ENCODE measurements at places on chromosomes 6 and 20.

- no peaks in the 10 kb centered on the region for H3K27me3 ChIP-seq
- no peak for DNase-seq
- no peak overlapping the region for H3K4me3 ChIP-seq
- no peaks in the 10 kb centered on the region for H3K4me1 ChIP-seq
- H3K36me3 ChIP-seq, result no peaks in the 10 kb centered on the region
Observed at GRCh38 chr20:14643146-14643545, 305.7 kb upstream of the FLRT3 start.

DNA sequence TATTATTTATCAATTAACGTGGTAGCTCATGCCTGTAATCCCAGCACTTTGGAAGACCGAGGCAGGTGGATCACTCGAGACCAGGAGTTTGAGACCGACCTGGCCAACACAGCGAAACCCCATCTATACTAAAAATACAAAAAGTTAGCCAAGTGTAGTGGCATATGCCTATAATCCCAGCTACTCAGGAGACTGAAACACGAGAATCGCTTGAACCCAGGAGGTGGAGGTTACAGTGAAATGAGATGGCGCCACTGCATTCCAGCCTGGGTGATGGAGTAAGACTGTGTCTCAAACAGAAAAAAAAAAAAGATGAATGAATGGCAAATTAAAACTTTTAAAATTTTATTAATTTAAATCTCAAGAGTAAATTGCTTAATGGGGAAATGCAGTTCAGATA lies 299.6 kb downstream of the CLVS2 start:
- H3K4me1 ChIP-seq, result no peaks in the 10 kb centered on the region
- no peaks in the 10 kb centered on the region for H3K36me3 ChIP-seq
- no peak overlapping the region for H3K27ac ChIP-seq
- no peak for DNase-seq
- no peak overlapping the region for H3K4me3 ChIP-seq

DNA sequence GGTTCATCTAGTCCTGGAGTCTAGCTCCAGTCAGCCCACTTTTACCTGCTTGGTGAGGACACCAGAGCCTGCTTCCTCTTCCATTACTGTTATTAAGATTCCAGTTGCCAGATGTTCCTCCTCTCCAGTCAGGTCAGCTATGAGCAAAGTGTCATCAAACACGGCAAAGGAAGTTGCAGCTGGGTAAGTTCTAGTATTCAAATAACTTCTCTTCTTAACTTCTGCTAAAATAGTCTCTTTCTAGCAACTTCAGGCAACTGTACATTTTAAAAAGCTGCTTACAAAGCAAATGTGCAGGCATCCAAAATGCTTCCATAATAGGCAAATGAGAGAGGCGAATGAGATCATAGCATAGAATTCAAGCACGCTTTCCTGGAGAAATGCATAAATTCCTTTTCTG lies 18.4 kb upstream of the MRPS18A start:
- no peaks in the 10 kb centered on the region for H3K4me1 ChIP-seq
- no peaks in the 10 kb centered on the region for H3K36me3 ChIP-seq
- no peak overlapping the region for H3K27ac ChIP-seq
- H3K4me3 ChIP-seq, result no peak overlapping the region

GRCh38 chr6:1368940-1369339 lies 20.4 kb upstream of the FOXF2 start:
- no peaks in the 10 kb centered on the region for H3K27me3 ChIP-seq
- no peak overlapping the region for H3K4me3 ChIP-seq
- no peaks in the 10 kb centered on the region for H3K4me1 ChIP-seq
- no peak for DNase-seq
- H3K36me3 ChIP-seq, result no peaks in the 10 kb centered on the region

- no peaks in the 10 kb centered on the region for H3K27me3 ChIP-seq
- no peak overlapping the region for H3K4me3 ChIP-seq
- no peak overlapping the region for H3K27ac ChIP-seq
- no peaks in the 10 kb centered on the region for H3K4me1 ChIP-seq
Observed at GRCh38 chr6:142222022-142222421, 75.0 kb downstream of the VTA1 start.

DNA sequence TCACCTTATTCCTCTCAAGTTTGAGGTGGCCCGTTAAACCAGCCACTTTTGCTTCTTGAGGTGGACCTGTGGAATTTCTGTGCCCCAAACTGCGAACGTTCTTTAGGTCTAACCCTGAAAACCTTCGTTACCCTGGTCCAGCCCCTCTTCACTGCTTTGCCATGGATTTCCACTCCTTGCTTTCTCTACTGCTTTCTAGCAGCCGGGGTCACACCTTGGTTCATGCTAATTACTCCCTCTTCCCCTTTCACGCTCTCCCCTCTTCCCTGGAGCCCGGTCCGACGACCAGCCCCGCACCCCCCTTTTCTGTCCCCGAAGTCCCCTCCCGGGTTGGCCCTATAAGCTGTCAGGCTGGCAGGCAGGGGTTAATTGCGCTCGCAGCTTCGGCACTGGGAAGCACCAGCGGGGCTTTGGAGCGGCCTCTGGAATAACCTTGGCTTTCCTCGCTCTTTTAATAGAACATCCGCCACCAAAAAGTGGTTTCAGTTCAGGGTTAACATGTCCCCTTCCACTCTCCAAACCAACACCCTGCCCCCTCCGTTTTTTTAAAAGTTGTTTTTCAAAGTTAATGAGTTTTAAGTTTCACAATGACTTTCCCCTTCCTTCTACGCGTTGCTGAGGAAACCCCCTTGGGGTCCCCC lies 1.4 kb upstream of the HIVEP1 start:
- H3K4me3 ChIP-seq, result peak overlapping the region; percentile 66
- no peaks in the 10 kb centered on the region for H3K4me1 ChIP-seq
- H3K27me3 ChIP-seq, result no peaks in the 10 kb centered on the region
- peaks cover 5% of the 10 kb centered on the region for H3K36me3 ChIP-seq

DNA sequence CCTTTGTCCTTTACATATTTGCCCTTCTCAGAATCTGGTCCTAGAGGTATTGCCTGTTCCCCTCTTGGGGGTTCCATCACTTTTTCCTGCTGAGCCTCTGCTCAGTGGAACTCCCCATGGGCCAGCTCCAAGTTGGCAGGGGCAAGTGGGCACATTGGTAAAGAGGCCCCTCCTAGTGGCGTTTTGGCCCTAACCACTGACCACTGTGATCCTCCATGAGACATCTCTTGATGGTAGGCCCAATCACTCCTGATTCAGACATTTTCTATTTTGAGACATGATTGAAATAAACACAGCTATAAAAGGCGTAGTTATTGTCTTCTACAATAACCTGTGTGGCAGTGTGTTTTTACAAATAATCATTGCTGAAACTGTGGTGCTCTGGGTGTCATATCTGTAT lies 83.0 kb downstream of the RREB1 start:
- H3K36me3 ChIP-seq, result peaks cover 53% of the 10 kb centered on the region
- no peaks in the 10 kb centered on the region for H3K4me1 ChIP-seq
- no peak overlapping the region for H3K27ac ChIP-seq
- no peak overlapping the region for H3K4me3 ChIP-seq
- no peak for DNase-seq

GRCh38 chr6:3861424-3861823 lies 12.3 kb downstream of the FAM50B start:
- no peaks in the 10 kb centered on the region for H3K27me3 ChIP-seq
- peaks cover 12% of the 10 kb centered on the region for H3K4me1 ChIP-seq
- DNase-seq, result no peak
- H3K27ac ChIP-seq, result no peak overlapping the region

DNA sequence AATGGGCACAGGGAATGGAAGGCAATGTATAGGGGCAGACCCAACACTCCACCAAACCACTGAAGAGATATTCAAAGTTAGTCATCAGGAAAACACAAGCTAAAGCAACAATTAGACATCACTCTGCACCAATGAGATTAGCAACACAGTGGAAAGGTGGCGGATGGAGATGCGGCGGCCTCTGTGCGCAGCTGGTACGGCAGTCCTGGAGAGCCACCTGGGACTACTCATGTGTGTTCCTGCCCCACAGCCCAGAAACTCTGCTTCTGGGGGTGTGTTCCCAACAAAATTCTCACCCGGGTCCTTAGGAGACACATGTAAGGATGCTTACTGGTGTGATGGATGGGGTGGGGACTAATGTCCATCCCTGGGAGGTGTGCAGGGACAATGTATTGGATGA lies 82.4 kb downstream of the DHX35 start:
- H3K36me3 ChIP-seq, result peaks cover 7% of the 10 kb centered on the region
- no peak overlapping the region for H3K27ac ChIP-seq
- no peak overlapping the region for H3K4me3 ChIP-seq
- H3K4me1 ChIP-seq, result peaks cover 3% of the 10 kb centered on the region

- no peak overlapping the region for H3K4me3 ChIP-seq
- H3K36me3 ChIP-seq, result no peaks in the 10 kb centered on the region
- no peak overlapping the region for H3K27ac ChIP-seq
- DNase-seq, result no peak
Observed at GRCh38 chr20:10540636-10541493, 105.8 kb downstream of the SLX4IP start.

- H3K4me1 ChIP-seq, result no peaks in the 10 kb centered on the region
- H3K36me3 ChIP-seq, result no peaks in the 10 kb centered on the region
- DNase-seq, result peak; percentile 65
- H3K27ac ChIP-seq, result peak overlapping the region; percentile 75
- H3K4me3 ChIP-seq, result no peak overlapping the region
Observed at GRCh38 chr6:11833626-11834592, 55.3 kb upstream of the ADTRP start.

- H3K27ac ChIP-seq, result no peak overlapping the region
- no peak for DNase-seq
- H3K27me3 ChIP-seq, result no peaks in the 10 kb centered on the region
- H3K36me3 ChIP-seq, result no peaks in the 10 kb centered on the region
- no peak overlapping the region for H3K4me3 ChIP-seq
Observed at GRCh38 chr6:11974089-11974488, 38.0 kb upstream of the HIVEP1 start.

GRCh38 chr6:4253604-4254231 lies 118.3 kb upstream of the ECI2 start:
- DNase-seq, result no peak
- H3K4me3 ChIP-seq, result no peak overlapping the region
- H3K36me3 ChIP-seq, result no peaks in the 10 kb centered on the region
- H3K27me3 ChIP-seq, result no peaks in the 10 kb centered on the region
- no peak overlapping the region for H3K27ac ChIP-seq
- no peaks in the 10 kb centered on the region for H3K4me1 ChIP-seq

DNA sequence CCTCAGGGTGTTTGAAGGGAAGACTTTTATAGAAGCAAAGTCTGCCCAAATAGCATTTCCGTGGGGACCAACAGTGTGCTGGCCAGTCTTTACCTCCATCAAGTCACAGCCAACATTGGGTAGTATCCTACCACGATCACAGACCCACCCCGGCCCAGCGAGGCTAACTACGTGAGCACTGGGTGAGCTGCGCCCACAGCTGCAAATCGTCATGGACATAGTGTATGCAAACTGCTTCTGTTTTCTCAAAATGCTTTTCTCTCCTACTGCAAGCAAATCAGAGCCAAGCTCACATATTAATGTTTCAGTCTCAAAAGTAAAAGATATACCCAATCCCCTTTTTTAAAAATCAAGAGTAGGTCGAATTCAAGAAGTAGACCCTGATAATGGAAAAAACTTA lies 592.8 kb upstream of the CDH4 start:
- no peaks in the 10 kb centered on the region for H3K36me3 ChIP-seq
- no peak overlapping the region for H3K4me3 ChIP-seq
- H3K27me3 ChIP-seq, result no peaks in the 10 kb centered on the region
- H3K27ac ChIP-seq, result no peak overlapping the region

- H3K36me3 ChIP-seq, result no peaks in the 10 kb centered on the region
- H3K4me1 ChIP-seq, result no peaks in the 10 kb centered on the region
- DNase-seq, result no peak
- H3K4me3 ChIP-seq, result no peak overlapping the region
Observed at GRCh38 chr6:162177746-162178145, 549.8 kb downstream of the PRKN start.

- no peak overlapping the region for H3K4me3 ChIP-seq
- DNase-seq, result no peak
- no peaks in the 10 kb centered on the region for H3K27me3 ChIP-seq
- H3K36me3 ChIP-seq, result peaks cover 40% of the 10 kb centered on the region
- no peak overlapping the region for H3K27ac ChIP-seq
Observed at GRCh38 chr6:137883400-137884148, 16.5 kb downstream of the TNFAIP3 start.

- H3K4me3 ChIP-seq, result no peak overlapping the region
- no peaks in the 10 kb centered on the region for H3K27me3 ChIP-seq
- no peak for DNase-seq
Observed at GRCh38 chr6:81451787-81452186, 300.7 kb downstream of the TENT5A start.

GRCh38 chr6:89703292-89703691 lies 64.7 kb upstream of the LYRM2 start:
- peaks cover 29% of the 10 kb centered on the region for H3K4me1 ChIP-seq
- no peak for DNase-seq
- H3K27ac ChIP-seq, result no peak overlapping the region
- no peaks in the 10 kb centered on the region for H3K27me3 ChIP-seq
- H3K4me3 ChIP-seq, result no peak overlapping the region

DNA sequence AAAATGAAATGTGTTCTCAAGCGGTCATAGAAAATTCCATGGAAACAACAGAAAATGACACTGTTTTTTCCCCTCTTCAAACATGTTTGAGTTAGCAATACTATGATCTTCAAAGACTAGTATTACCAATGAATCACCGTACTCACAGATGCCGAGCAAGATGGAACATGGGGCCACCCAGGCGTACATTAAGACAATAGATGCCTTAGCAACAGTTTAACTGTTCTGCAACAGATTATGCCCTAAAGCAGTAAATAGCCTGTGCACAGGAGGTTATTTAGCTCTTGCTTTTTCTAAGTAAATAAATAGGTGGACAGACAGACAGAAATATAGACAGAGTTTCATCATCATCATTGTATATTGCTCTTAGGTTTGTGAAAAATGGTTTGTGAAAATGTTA lies 284.0 kb upstream of the DEFB112 start:
- no peak overlapping the region for H3K27ac ChIP-seq
- no peaks in the 10 kb centered on the region for H3K4me1 ChIP-seq
- no peak overlapping the region for H3K4me3 ChIP-seq
- no peaks in the 10 kb centered on the region for H3K36me3 ChIP-seq

GRCh38 chr20:7856756-7857155 lies 83.5 kb downstream of the HAO1 start:
- H3K4me1 ChIP-seq, result no peaks in the 10 kb centered on the region
- no peak overlapping the region for H3K4me3 ChIP-seq
- H3K36me3 ChIP-seq, result no peaks in the 10 kb centered on the region
- no peak overlapping the region for H3K27ac ChIP-seq
- DNase-seq, result no peak

DNA sequence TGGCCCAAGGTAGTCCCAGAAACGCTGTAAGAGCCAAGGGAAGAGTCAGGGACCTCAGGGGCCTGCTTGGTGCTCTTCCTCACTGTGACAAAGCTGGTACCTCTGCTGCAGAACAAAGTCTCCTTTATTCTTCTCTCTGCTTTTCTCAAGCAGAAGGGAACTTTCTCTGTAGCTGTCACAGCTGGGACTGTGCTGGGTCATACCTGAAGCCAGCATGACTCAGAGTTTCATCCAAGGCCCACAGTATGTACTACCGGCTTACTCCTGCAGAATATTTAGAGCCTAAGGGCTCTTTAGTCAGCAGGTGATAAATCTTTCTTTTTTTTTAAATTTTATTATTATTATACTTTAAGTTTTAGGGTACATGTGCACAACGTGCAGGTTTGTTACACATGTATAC lies 183.2 kb downstream of the TINAG start:
- no peaks in the 10 kb centered on the region for H3K27me3 ChIP-seq
- H3K27ac ChIP-seq, result no peak overlapping the region
- no peaks in the 10 kb centered on the region for H3K36me3 ChIP-seq

- no peak for DNase-seq
- H3K4me3 ChIP-seq, result no peak overlapping the region
- H3K27me3 ChIP-seq, result no peaks in the 10 kb centered on the region
- H3K36me3 ChIP-seq, result no peaks in the 10 kb centered on the region
Observed at GRCh38 chr6:161891542-161891941, 617.7 kb upstream of the AGPAT4 start.

- no peak overlapping the region for H3K4me3 ChIP-seq
- no peaks in the 10 kb centered on the region for H3K27me3 ChIP-seq
- H3K27ac ChIP-seq, result no peak overlapping the region
- no peaks in the 10 kb centered on the region for H3K36me3 ChIP-seq
Observed at GRCh38 chr20:42857446-42857845, 332.3 kb downstream of the PTPRT start.

Data from right lobe of liver (tissue), 6 donors.